GM04504 (cell line): ENCODE measurements at places on chromosomes 7 and 10.

DNA sequence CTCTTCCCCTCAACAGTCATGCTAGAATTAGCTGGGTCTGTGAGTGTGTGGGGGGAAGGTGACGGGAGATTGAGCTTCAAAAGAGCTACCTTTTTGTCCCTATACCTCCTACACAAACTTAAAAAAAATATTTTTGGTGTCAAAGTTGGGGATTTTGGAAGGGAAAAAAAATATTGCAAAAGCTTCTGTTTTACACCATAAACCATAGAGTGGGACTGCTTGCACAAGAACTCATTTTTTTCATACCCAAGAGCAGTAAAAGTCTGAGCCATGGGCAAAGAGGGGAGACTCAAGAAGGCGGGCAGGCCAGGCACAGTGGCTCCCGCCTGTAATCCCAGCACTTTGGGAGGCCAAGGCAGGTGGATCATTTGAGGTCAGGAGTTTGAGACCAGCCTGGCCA is 9.4 kb upstream of the ZDHHC4 start:
- no peak for DNase-seq

DNA sequence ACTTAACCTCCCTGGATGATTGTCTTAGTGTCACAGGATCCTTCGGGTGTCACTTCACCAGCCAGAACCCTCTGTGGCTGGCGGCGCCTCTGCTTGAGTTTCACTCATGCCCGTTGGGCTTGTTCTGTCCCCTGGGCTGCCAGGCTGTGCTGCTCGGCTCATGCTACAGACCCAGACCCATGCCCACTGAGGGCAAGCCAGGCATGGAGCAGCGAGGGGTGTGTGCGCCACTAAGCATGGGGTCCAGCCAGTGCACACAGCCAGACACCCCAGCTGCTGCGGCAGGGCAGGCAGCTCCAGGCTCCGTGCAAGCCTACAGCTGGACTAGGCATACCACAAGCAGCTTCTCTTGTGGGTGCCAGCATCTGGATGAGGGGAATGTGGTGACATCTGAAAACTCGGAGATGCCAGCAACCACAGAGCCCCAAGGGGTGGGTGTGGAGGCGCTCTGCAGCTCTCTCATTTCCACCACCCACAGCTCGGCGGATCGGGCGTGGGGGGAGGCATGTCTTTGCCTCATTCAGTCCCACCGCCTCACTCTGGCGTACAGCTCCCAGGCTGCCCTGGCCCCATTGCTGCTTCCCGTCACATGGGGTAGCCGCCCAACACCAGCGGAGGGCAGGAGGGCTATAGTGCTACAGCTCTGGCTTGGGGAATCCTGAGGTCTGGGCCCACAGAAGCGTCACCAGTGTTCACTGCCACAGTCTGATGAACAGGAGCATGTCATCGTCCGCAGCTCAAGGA is 269.6 kb upstream of the LRGUK start:
- no peak for DNase-seq

DNA sequence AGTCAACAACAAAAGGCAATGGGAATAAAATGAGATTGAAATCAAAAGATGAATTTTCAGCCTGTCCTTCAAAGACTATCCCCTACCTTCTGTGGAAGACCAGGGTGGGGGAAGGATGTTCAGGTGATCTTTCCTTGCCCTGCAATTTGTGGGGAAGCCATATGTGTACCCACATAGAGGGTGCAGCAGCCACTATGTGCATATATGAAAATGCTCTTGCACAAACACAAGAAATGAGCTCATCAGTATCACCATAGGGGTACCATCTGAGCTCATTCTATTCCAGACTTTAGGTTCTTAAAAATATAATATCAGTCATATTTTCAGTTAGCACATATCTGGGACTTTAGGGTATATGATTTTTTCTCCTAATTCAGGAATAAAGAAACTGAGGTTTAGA is 17.7 kb downstream of the GIMAP5 start:
- no peak for DNase-seq

GRCh38 chr7:39727231-39728012 is 104.0 kb downstream of the RALA start:
- no peak for DNase-seq

DNA sequence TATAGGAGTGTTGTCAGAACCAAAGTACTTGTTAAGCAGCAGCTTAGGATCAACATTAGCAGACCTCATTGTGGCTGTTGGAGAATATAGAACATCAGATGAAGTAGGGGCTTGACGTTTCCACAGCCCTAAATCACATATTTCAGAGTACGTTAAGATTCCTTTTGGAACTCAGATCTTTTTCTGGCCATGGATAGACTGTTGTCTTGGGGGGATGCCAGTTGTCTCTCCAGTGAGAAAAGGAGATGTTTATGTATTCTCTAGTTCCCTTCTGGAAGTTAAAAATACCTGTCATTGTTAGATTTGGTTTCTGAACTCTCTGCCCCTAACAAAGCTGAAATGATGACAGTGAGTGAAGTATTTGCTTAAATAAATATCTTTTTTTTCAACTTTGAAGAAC is 191.3 kb downstream of the AUTS2 start:
- DNase-seq: no peak

GRCh38 chr7:139650429-139651100 is 127.1 kb downstream of the CLEC2L start:
- no peak for DNase-seq

- DNase-seq: no peak
These were observed 695.6 kb upstream of the IGFBP3 start for GRCh38 chr7:46616636-46617035.

DNA sequence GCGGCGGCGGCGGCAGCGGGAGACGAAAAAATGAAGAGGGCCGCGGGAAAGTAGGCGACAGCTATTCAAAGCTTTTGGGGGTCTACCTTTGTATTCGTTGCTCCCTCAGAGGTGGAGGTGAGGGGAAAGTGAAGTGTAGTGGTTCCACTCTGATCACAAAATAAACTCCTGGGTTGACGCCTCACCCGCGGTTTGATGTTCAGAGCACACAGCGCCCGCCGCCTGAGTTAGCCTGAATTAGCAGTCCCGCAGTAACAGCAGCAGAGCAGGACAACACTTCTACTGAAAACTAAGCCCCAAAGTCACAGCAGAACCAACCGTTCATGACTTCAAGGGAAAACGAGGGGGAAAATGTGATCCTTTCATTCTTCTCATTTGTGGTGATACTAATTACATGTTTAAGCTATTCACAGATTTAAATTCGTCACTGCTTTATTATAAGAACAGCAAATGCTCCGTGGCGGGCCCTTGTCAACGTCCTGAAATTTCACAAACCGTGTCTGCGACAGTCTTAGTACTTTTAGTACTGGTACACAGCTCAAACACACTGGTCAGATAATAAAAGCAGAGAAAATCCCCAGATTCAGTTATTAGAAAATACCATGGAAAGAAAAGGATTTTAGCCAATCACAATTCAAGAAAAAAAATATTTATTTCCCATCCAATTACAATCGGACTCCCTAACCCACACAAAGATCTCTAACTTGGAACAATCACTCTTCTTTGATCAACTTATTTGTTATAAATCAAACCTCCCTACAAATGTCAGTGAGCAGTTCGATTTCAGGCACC is 563 bp upstream of the JMJD1C start:
- peak; percentile 31 for DNase-seq

DNA sequence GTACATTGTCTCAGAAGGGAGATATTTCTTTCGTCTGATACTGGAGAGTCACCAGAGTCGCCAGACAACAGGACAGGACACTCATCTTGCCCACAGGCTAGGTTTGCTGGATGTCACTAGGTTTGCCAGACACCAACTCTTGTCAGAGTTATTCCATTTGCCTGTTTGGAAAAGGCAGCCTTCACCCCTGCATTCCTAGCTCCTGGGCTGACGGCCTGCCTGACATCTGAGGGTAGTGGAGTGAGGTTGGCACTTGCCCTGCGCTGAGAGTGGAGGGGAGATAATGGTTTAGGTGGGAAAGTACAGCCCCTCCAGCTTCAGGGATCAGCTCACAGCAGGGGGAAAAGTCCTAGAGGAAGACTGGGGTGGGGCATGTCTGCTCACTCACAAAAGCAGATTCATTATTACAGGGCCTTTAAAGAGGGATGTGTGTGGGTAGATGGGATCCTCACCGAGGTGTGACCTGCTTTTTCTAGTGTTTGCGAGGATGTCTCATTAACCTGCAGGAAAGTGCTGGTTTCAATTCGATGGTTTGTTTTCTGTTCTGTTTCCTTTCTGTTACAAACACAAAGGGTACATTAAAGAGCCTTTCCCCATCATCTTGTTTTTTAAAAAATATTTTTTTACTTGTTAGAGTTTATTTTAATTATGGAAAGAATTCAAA is 79.3 kb upstream of the TNS3 start:
- DNase-seq: no peak

DNA sequence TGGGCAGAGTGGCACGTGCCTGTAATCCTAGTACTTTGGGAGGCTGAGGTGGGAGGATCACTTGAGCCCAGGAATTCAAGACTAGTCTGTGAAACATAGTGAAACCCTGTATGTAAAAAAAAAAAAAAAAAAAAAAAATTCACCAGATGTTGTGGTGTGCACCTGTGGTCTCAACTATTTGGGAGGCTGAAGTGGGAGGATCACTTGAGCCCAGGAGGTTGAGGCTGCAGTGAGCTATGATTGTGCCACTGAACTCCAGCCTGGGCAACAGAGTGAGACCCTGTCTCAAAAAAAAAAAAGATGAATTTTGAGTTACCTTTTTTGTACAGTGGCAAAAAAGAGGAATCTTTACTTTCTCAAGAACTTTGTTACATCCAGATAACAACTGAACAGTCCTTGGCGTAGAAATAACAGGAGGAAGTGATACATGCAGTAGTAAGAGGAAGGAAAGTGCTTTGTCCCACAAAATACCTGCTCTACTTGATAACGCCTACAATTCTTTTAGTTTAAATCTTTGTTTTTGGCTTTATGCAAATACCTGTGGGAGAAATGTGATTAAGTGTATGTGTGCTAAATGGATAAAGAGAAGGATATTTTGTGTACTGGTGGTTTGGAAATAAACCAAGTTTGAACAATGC is 29.3 kb downstream of the SPAG6 start:
- no peak for DNase-seq

DNA sequence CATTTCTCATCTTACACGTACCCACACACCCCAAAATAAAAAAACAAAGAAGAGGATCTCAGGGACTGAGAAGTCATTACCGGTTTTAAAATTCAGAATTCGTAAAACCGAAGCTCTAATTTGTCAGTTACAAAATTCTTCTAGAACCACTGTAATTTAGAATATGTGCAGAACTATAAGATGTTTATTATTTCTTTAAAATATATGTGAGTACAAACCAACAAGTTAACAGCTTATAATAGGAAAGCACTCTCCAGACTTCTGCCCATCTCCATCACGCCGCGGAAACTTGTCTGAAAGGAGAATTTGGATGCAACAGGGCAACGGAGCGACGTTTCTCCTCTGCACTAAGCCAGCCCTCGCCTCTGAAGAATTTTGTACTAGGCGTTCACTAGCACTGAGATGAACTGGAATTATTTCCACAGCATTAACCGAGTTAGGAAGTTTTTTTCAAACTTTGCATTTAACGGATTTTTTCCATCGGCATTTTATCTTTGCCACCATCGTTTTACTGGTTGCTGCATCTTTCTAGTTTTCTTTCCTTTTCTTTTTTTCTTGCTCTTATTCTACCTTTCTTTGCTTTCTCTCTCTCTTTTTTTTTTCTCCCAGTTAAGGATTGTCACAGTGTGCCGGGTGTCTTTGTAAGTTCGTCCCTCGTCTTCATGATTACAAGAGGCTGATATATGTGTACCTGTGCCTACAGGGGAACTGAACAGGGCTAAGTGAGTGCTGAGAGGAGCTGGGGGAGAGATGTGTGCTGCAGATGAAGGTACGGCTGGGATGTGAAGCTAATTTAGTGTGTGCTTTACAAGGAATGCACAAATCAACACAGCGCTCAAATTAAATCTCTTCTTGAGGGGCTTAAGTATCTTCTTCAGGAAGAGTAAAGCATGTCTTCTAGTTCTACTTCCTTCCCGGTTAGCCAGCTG is 295.9 kb upstream of the NFE2L3 start:
- no peak for DNase-seq

GRCh38 chr7:105662998-105663397 is 81.7 kb upstream of the EFCAB10 start:
- no peak for DNase-seq

GRCh38 chr10:120423431-120424197 is 33.4 kb upstream of the PLPP4 start:
- DNase-seq: no peak

GRCh38 chr10:88322324-88323063 is 260.6 kb downstream of the RNLS start:
- DNase-seq: no peak

GRCh38 chr7:42071372-42072261 is 165.4 kb downstream of the GLI3 start:
- DNase-seq: no peak

DNA sequence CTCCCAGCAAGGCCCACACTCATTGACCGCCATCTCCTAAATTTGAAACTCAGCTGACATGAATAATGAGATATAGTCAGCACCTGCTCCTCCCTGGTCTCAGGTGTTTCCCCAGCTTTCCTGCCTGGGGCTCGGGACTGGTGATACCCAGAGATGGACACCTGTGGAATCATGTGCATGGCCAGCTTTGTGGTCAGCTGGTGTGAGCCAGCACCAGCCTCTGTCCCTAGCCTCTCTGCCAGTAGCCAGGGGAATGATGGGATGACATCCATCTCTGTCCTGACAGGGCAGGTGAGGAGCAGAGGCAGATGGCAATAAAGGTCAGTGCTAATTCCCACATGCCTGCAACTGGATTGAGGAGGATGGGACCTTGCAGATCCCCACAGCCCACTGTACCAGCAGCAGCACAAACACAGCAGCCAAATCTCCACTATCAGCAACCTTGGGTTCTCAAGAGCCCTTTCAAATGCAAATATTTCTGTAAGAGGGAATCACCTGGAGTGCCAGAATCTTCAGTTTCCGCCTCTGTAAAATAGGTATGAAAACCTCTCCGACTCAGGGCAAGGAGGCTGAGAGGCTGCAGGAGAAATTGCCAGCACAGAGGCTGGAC is 329.2 kb upstream of the ZMIZ1 start:
- no peak for DNase-seq

DNA sequence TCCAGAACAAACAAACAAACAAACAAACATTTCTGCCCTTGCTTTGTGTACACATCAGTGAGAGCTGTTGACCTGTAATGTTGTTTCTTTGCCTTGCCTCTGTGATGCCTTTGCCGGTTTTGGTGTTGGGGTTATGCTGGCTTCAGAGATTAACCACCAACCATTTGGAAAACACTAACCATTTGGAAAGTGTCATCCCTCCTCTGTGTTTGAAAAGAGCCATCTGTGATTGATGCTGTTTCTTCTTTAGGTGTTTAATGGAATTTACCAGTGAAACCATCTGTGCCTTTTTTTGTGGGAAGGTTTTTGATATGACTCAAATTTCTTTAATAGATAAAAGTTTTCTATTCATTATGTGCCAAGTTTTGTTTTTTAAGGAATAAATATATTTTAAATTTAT is 46.5 kb downstream of the INPP5A start:
- no peak for DNase-seq
